ENCODE measurements at places on chromosomes 3 and 15. TPM values are rescaled to one million over a fixed set of nuclear protein-coding genes. Genes with fewer than 3 reads are reported as not detected.

TNFSF10 gene
- total RNA-seq: 65.6 TPM

CCDC9B gene
- total RNA-seq: 5.1 TPM

GRCh38 chr3:87088993-87089841, 98.3 kb upstream of the VGLL3 start:
- H3K36me3 ChIP-seq: no peaks in the 10 kb centered on the region
- no peak overlapping the region for H3K4me3 ChIP-seq
- peaks cover 6% of the 10 kb centered on the region for H3K4me1 ChIP-seq
- no peak overlapping the region for H3K27ac ChIP-seq
- H3K27me3 ChIP-seq: no peaks in the 10 kb centered on the region
- DNase-seq: peak; percentile 2

DNA sequence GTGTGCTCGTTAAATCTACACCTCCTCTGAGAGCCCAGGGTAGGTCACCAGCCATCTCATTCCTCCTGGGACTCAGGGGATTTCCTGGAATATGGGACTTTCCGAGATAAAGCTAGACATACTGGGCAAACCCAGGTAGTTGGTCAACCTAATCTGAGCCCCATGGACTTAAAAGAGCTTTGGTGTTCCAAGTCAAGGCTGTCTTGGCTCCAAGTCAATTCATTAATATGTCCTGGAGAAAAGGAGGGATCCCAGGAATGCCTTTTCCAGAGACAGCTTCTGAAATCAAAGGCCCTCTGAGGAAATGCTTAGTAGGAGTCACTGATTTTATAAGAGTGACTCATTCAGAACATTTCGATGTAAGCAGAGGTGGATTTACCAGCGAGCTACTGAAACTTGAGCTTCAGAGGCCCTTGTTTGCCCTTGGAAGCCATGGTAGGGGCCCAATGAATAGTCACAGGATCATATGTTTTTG, 137.3 kb upstream of the UBE2E1 start:
- H3K36me3 ChIP-seq: no peaks in the 10 kb centered on the region
- H3K4me1 ChIP-seq: no peaks in the 10 kb centered on the region
- no peak overlapping the region for H3K4me3 ChIP-seq
- no peaks in the 10 kb centered on the region for H3K27me3 ChIP-seq

DNA sequence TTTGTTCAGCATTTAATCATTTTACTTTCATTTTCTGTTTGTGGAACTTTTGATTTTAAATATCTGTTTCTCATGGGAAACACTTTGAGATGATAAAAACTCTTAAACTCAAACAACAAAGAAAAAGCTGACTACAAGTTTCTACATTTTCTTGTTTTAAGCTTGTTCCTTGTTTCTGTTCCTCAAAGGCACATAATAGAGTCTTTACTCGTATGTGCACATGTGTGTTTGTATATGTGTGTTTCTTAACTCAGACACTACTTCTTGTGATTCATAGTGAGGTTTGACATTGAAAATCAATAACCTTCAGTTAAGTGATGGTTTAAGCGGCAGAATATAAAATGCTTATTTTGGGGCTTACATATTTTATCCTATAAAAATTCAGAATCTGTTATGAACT, 786.7 kb upstream of the EPHA6 start:
- no peaks in the 10 kb centered on the region for H3K36me3 ChIP-seq
- H3K4me1 ChIP-seq: no peaks in the 10 kb centered on the region
- no peak overlapping the region for H3K27ac ChIP-seq
- no peaks in the 10 kb centered on the region for H3K27me3 ChIP-seq
- no peak for DNase-seq
- H3K4me3 ChIP-seq: no peak overlapping the region

DNA sequence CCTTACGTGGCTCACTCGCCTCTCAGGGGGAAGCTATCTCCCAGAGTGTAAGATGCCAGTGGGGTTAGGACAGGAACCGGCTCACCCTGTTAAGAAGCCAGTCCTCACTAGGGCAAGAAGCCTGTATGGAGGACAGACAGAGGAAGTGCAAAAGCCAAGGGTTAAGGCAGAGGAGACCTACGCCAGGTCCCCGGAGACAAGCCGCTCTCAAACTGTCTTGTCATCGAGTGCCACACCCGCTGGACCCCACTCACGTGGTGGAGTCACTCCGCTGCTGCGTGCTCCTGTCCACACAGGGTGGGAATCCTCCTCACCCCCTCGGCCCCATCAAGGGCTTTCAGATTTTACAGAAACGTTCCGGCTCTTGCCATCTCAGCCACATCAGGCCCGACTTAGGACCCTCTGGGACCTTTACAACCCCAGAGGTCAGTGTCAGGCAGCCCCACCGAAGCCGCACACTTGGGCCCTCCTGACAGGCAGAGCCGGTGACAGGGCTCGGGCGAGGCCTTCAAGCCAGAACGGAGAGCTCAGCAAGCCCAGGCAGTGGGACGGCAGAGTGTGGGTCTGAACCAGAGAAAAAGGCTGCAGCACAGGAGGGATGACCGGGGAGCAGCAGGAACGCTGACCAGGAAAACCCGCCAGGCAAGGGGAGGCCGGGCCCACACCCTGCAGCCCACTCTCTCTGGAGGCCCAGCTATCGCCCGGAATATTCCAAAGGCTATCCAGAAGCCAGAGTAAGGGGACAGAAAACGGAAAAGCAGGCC, 61.7 kb downstream of the XXYLT1 start:
- no peaks in the 10 kb centered on the region for H3K36me3 ChIP-seq
- H3K27me3 ChIP-seq: no peaks in the 10 kb centered on the region
- DNase-seq: no peak
- H3K4me1 ChIP-seq: peaks cover 21% of the 10 kb centered on the region

DNA sequence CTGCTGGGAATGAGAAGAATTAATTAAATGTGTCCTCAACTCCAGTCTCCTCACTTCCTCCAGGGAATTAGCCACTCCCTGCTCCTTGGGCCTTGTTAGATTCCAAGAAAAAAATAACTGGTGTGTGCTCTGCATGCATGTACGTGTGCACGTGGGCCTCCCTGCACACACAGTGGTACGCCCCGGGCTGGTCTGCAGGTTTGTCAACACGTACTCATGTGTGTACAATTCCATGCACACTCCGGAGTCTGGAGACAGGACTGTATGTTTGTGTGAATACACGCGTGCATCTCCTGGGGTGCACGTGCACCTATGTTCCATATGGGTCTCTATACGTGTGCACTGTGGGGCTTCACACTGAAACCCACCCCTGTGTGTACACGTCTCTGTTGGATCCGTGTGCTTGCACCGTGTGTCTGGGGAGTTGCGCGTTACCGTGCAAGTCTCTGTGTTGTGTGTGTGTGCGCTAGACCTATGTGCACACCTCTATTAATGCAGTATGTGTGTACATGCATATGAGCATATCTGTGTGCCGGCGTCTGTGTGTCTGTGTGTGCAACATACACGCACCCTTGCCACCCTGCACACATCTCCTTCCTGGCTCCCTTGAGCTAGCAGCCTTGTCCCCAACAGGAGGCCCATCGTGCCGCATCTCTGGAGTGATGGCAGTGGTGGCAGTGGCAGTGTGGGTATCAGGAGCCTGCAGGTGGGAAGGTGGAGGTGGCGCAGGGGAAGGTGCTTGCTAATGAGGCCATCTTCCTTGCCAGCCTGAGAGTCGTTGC, 210.1 kb downstream of the TBC1D2B start:
- no peak for DNase-seq
- no peaks in the 10 kb centered on the region for H3K4me1 ChIP-seq
- H3K27ac ChIP-seq: no peak overlapping the region
- no peaks in the 10 kb centered on the region for H3K36me3 ChIP-seq
- no peak overlapping the region for H3K4me3 ChIP-seq

DNA sequence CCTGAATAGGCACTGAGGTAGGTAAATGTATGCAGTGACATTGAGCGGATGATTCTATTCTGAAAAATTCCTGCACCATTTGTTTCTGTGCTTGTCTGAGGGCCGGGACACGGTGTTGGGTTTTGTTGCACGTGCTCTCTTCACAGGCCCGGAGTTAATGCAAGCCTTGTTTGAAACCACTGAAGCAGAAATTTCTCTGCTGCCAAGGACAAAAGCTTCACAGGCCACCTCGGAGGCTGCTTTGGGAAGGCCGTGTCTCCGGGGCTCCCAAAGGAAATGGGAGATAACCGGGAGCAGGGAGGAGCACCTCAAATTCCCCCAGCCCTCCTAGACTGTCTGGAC, 179.4 kb downstream of the OPA1 start:
- DNase-seq: no peak
- no peaks in the 10 kb centered on the region for H3K36me3 ChIP-seq
- no peaks in the 10 kb centered on the region for H3K27me3 ChIP-seq
- no peaks in the 10 kb centered on the region for H3K4me1 ChIP-seq
- H3K4me3 ChIP-seq: no peak overlapping the region
- H3K27ac ChIP-seq: no peak overlapping the region

- peaks cover 4% of the 10 kb centered on the region for H3K4me1 ChIP-seq
- DNase-seq: no peak
- H3K36me3 ChIP-seq: no peaks in the 10 kb centered on the region
- H3K4me3 ChIP-seq: no peak overlapping the region
- H3K27ac ChIP-seq: no peak overlapping the region
These were observed 106.8 kb upstream of the SLC6A11 start for GRCh38 chr3:10709110-10709781.

DNA sequence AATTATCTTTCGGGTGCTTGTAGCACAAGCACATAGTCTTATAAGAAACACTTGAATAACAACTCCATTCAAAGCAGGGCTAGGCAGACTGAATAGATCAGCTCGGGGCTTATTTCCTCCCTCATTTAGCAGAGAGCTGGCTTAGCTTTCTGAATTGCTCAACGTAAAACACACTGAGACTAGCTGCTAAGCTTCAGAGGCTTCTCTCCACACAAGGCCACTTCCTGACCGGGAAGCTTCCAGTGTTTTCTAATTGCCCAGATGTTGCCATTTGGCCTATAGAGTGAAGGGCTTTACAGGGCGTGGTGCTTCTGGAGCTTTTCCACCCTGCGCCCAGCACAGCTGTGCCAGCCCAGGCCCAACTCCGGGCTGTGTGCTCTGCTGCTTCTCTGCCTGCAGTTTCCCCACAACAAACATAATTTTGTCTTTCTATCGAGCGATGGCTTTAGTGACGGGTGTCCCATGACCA, 16.6 kb downstream of the FAM240A start:
- H3K4me1 ChIP-seq: peaks cover 9% of the 10 kb centered on the region
- H3K4me3 ChIP-seq: no peak overlapping the region
- no peaks in the 10 kb centered on the region for H3K36me3 ChIP-seq
- no peaks in the 10 kb centered on the region for H3K27me3 ChIP-seq
- DNase-seq: no peak
